Umbilical cord (tissue), 2 donors: ENCODE measurements at places on chromosomes 12 and 14. TPM values are rescaled to one million over a fixed set of nuclear protein-coding genes. Genes with fewer than 3 reads are reported as not detected.

The TEAD4 gene
- total RNA-seq = 2.4 TPM

The OSBPL8 gene
- total RNA-seq = 63.8 TPM

The TAS2R9 gene
- 1.7 TPM for total RNA-seq

The TCL1B gene
- total RNA-seq = 4.1 TPM

The HVCN1 gene
- 4.1 TPM for total RNA-seq

The ARHGAP9 gene
- total RNA-seq = 6.7 TPM

The PMCH gene
- total RNA-seq = 0.96 TPM

The RNU6-7 gene
- total RNA-seq = not detected

The BCAT1 gene
- 122 TPM for total RNA-seq

The CLEC2B gene
- 7.0 TPM for total RNA-seq

The NOXRED1 gene
- total RNA-seq = 0.48 TPM

The ZC3H14 gene
- total RNA-seq = 66.0 TPM

The CD163 gene
- total RNA-seq = 67.7 TPM

The DTX1 gene
- 2.9 TPM for total RNA-seq

The RIMBP2 gene
- 1.9 TPM for total RNA-seq

The PDE3A gene
- 82.6 TPM for total RNA-seq

The MANSC1 gene
- total RNA-seq = 1.2 TPM

The PLBD1 gene
- total RNA-seq = 10.1 TPM

The GPRC5D gene
- not detected for total RNA-seq

The SMCO2 gene
- 14.2 TPM for total RNA-seq

The OLR1 gene
- total RNA-seq = 14.9 TPM

The CLEC9A gene
- 36.4 TPM for total RNA-seq

The CIROP gene
- 0.72 TPM for total RNA-seq

The MTHFD1 gene
- total RNA-seq = 15.2 TPM

The LMNTD1 gene
- total RNA-seq = not detected

The GMFB gene
- total RNA-seq = 66.0 TPM

The SLCO1B1 gene
- total RNA-seq = not detected

The STYK1 gene
- total RNA-seq = 2.4 TPM

The CIPC gene
- 17.6 TPM for total RNA-seq
